Effector memory CD4-positive, alpha-beta T cell (primary cell): ENCODE measurements at places on chromosomes 7 and 10.

GRCh38 chr7:79434867-79435266, 18.6 kb downstream of the MAGI2 start:
- no peak for DNase-seq

DNA sequence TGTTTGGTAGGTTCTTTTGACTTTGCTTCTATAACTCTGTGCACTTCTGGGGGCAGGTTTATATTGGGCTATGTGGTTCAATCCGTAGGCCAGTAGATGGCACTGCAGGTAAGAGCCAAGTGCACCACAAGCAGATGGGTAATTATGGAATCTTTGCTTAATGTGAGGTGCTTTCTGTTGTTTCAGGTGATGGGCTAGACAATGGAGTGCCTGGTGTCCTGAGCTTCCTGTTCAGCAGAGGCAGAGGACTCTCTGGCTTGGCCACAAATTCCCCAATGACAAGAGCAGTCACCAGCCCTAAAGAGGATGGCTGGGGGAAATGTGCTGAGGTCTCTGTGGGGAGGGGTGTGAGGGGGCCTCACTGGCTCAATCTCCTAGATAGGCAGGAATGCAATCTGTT, 455.0 kb downstream of the CCSER2 start:
- no peak for DNase-seq

GRCh38 chr10:63008491-63008890, 124.6 kb upstream of the NRBF2 start:
- no peak for DNase-seq

GRCh38 chr7:11177793-11178192, 204.1 kb downstream of the PHF14 start:
- DNase-seq: no peak

- no peak for DNase-seq
Observed at GRCh38 chr7:140902303-140902953, 22.3 kb downstream of the BRAF start.

- no peak for DNase-seq
Observed at GRCh38 chr10:131698986-131699385, 201.8 kb upstream of the PPP2R2D start.

- DNase-seq: no peak
Observed at GRCh38 chr10:24262929-24263590, 54.1 kb downstream of the KIAA1217 start.
